ENCODE measurements at places on chromosomes 2 and 18.

- no peak for DNase-seq
Observed at GRCh38 chr2:85734015-85734414, 19.8 kb upstream of the ATOH8 start.

- no peak for DNase-seq
Observed at GRCh38 chr2:88967844-88968243, 276.4 kb downstream of the RPIA start.

GRCh38 chr2:169027234-169027633, 3.9 kb downstream of the ABCB11 start:
- no peak for DNase-seq

- DNase-seq = no peak
Observed at GRCh38 chr2:136375017-136375901, 257.3 kb upstream of the CXCR4 start.

DNA sequence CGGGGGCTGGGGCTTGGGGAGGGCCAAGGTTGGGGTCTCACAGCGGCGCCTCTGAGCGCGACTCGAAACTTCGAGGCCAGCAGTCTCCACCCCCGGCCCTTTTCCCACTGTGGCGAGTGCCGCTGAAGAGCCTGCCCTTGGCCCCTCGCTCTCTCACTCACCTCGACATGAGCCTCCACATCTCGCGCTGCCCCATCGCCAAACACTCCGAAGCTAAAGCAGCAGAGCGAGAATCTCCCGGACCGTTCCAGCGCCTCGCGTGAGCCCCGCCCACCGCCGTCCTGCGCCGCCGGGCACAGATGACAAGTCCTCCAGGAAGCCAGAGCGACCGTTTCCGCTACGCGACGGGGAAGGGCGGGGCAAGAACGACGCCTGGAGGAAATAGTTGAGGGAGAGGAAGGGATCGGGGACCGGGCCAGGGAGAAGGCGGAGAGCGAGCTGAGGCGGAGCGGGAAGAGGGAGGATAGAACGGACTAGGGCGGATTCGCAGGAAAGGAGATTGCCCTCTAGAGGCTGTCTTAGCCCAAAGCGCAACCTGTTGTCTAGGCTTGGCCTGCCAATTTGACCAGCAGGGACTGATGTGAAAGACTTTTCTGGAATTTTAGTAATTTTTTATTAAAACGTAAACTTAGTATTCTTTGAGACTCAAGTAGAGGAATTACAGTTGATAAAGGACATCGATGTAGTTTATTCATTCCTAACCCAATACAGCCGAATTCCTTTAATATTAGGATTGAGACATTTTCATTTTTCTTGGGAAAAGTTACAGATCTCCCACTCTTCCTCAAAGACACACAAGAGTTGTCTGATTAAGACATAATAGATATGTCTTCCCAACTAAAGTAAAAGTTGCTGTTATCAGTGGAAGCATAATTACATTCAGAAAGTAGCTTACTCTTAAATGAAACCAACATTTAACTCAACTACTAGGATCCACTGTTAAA, at the start of gene HIBCH:
TSS of gene HIBCH (minus strand) at position 272 of the 944 bp plus-strand sequence. CDS start at position 196, 76 bp downstream.
- DNase-seq = peak; percentile 96

- DNase-seq = no peak
Observed at GRCh38 chr2:20419007-20419576, 27.8 kb upstream of the RHOB start.

DNA sequence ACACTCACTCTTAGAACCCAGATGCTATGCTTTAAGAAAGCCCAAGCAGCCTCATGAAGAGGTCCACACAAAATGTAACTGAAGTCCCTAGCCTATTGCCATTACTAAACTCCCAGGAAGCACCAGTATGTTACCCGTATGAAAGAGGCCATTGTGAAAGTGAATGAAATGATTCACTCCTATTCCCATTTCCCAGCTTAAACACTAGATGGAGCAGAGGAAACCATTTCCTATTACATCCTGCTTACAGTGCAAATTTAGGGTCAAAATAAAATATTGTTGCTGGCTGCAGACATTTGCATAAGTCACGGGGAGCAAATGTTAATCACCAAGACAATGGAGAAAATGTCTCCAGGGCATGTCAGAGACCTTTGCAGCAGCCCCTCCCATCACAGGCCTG, 989.7 kb upstream of the CRIM1 start:
- DNase-seq = no peak

GRCh38 chr2:230137902-230138539, 69.3 kb upstream of the SLC16A14 start:
- no peak for DNase-seq

DNA sequence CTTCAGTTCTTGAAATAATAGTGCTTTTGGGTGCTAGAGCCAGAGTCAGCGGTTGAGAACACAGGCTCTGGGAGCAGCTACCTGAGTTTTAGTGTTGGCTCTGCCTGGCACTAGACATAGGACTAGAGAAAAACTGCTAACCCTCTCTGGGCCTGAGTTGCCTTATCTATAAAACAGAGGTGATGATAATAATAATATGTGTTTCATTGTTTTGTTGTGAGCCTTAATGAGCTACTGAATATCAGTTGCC, 391.7 kb downstream of the PTPRM start:
- DNase-seq = no peak

DNA sequence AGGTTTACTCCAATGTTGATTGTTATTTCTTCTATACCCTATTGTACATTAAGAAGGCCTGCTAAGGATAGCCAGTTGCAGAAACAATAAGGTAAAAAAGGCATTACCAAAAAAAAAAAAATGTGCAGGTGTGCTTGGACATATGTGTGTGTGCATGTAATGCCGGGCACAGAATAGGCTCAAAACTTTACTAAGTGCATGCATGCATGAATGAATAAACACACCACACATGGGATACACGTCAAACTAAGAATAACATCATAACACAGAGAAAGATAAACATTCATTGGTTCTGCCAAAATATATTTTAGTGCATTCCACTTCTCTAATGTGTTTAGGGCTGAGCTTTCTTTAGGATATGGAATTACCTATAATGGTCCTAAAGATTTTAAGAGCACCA, 298.2 kb downstream of the TCF4 start:
- DNase-seq = no peak

DNA sequence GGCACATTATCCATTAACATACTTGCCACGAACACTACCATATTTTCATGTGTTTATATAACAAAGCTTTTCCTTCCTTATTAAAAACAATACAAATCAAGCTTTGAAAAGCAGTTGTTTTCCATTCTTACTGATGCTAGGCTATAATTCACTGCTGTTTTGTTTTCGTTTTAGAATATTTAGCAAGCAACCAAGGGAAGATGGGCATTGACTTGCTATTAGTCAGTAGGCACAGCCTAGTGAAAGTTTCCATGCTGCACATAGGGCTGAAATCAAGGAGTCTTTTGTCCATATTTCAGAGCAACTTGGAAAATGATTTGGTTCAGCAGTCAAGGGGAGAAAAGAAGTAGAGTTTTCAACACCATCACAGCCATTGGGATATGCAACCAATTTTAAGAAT, 31.3 kb downstream of the BCL2 start:
- DNase-seq = no peak

GRCh38 chr2:28661589-28662001, 90.0 kb upstream of the PPP1CB start:
- no peak for DNase-seq

GRCh38 chr18:9079818-9080528, 22.5 kb upstream of the NDUFV2 start:
- no peak for DNase-seq

- no peak for DNase-seq
Observed at GRCh38 chr2:152492131-152492530, 157.2 kb downstream of the FMNL2 start.

DNA sequence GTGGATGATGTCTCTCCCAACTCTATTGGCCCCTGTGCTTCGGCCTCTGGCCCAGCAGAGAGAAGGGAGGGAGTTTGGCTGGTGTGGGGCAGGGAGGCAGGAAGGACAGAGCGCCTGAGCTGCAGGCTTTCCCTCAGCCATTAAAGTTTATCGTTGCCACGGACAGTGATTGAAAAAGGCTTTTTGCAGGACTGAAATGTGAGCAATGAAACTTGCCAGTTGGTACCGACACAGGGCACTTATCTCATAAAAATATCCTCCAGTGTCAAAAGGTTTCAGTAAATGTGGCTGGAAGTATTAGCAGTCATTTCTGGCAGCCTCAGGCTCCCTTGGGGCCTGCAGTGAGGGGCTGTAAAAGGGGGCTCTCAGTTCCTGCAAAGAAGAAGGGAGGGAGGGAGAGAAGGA, 169.2 kb downstream of the GLI2 start:
- DNase-seq = no peak

DNA sequence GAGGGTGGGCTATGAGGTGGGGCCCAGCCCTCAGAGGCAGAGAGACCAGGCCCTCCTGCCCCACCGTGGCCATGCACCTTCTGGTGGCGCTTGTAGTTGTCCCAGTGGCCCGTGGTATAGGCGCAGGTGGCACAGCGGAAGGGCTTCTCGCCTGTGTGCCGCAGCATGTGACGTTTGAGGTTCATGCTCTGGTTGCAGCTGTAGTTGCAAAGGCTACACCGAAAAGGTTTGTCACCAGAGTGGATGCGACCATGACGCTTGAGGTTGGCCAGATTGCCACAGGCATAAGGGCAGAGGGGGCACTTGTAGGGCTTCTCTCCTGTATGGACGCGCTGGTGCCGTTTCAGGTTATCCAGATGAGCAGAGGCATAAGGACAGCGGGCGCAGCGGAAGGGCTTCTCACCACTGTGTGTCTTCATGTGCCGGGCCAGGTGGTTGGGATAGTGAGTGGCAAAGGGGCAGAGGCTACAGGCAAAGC, 2.9 kb downstream of the ZNF513 start:
- no peak for DNase-seq

DNA sequence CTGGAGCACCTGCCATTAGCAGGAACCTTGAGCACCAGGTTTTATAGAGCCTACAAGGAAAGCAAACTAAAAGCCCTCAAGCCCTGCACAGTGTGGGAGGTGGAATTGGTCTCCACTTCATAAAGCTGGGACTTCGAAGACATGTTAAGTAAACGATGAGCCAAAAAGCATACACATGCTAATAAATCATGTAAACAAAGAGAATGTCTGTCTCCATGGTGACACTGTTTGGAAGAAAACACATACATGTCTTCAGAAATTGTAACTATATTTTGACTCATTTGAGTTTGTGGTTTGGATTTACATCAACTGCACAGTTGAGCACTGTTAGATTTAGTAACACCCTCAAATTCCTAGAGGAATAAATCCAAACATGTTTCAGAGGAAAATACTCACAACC, 978.5 kb upstream of the LRRTM1 start:
- DNase-seq = no peak

DNA sequence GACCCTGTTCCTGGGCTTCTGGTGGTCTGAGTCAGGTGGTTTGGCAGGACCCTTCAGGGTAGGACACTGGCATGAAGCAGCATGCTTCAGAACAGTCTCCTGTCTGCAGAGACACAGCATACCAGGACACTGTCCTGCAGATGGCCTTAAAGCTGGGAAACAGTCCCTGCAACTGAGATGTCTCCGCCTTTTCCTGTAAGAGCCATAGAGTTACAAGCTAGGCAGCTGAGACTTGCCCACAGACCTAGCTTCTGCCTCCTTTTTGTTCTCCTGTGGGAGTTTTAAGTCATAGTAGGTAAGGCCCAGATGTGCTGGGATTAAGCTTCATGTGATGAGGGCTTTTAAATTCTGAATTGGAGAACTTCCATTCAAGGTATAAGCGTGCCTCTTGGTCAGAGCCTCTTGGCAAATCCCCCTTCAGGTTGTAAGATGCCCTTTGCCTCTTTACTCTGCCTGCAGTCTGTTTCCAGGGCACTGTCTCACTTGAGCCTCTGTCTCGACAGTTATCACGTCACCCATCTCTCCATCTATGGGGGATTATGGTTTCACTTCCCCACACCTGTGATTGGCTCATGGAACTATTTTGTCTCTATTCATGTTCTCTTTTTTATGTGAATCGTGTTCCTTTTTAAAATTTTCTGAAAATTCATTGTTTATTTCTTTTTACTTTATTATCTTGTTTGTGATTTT, 51.8 kb downstream of the COA5 start:
- no peak for DNase-seq

DNA sequence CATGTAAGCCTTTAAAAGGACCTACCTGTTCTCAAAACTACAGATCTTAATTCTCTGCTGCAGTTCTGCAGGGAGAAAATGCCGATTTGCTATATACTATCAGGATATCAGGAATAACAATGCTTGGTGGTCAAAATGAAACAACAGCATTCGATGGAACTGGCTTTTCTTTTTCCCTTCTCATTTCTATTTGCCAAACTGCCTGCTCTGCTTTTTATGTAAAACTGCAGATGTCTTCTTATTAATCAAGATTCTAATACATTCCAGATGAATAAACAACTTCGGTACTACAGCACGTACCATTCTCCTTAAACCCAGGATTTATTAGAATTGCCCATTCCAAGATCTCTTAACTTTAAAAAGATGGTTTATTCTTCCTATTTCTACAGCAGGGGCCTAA, 100.9 kb downstream of the ZNF521 start:
- no peak for DNase-seq

- peak; percentile 16 for DNase-seq
Observed at GRCh38 chr2:55051026-55051866, 995 bp upstream of the RTN4 start.

- no peak for DNase-seq
Observed at GRCh38 chr2:44916291-44916690, 25.2 kb upstream of the SIX3 start.

- no peak for DNase-seq
Observed at GRCh38 chr18:12886498-12887126, 2.6 kb upstream of the PTPN2 start.

- DNase-seq = no peak
Observed at GRCh38 chr2:27158468-27158867, 9.7 kb downstream of the TCF23 start.

- no peak for DNase-seq
Observed at GRCh38 chr2:88687384-88687783, 4.1 kb upstream of the RPIA start.

DNA sequence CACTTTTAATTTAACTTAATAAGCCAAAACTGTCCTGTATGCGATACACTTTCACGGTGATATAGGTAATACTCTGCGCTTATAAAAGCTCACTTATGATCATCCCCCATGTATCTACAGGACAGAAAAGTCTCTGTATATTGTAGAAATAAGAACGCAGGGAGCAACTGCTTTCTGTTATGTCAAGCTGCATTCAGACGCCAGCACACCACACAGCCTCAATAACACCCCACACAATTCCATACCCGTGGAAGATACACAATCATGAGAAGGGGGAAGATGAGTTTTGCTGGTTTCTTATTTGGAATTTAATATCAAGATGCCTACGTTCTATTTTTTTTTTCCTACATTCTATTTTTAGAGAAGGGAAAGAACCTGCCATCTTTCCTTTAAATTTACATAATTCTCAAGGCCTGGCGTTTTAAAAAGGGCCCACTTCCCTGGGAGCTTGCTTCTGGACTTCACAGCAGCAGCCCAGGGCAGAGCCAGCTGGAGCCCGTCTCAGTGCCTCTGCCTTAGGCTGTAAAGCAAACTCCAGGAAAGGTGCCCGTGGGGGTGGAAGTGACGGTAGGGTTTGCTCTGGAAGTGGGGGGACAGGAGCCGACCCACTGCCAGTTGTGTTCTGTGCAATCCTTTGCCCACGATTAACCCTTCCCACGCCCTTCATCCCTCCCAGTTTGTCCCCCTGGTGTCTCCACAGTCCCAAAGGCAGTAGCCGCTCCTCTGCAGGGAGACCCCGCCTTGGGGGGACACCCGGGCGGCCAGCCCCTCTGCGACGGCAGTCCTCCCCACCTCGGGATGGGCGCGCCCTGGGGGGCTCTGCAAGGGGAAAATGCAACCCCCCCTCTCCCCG, 5.3 kb downstream of the PTGR3 start:
- no peak for DNase-seq

GRCh38 chr18:51513517-51513916, 316.0 kb upstream of the MEX3C start:
- DNase-seq = no peak

- DNase-seq = no peak
Observed at GRCh38 chr2:12168791-12169388, 422.5 kb downstream of the LPIN1 start.

Data from neural crest cell (in vitro differentiated cells).